Thoracic aorta (tissue), 2 donors: ENCODE measurements at places on chromosomes 1 and 21. TPM values are rescaled to one million over a fixed set of nuclear protein-coding genes. Genes with fewer than 3 reads are reported as not detected.

DNA sequence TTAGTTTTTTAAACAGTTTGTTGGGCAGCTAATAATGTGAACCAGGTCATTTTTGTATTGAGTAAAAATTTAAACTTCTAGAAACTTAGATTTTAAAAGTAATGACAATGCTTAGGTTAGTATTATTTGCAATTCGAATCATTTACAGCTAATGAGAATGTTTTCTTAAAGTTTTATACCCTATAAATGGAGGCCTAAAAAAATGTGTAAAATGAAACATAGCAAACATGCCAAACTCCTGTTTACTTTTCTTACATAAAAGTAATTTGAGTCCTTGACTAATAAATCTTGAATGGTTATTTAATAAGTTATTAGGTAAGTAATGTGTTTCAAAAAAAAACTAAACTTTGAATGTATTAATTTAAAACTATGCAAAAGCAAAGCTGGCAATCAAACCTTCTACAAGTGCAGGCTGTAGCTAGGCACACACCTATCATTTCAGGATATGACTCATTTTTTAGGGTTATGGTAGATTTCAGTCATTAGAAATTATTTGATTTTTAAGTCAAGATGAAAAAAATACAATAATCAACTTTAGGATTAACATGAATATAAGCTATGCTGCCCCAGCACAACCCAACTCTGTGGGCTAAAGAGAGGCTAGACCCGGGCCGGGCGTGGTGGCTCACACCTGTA, 41.5 kb downstream of the CLSTN1 start:
- no peaks in the 10 kb centered on the region for H3K4me1 ChIP-seq
- no peak overlapping the region for H3K4me3 ChIP-seq
- no peaks in the 10 kb centered on the region for H3K36me3 ChIP-seq
- DNase-seq, result no peak
- no peak overlapping the region for H3K27ac ChIP-seq

- no peak overlapping the region for H3K4me3 ChIP-seq
- no peaks in the 10 kb centered on the region for H3K4me1 ChIP-seq
- no peak overlapping the region for H3K27ac ChIP-seq
- no peaks in the 10 kb centered on the region for H3K27me3 ChIP-seq
- DNase-seq, result no peak
Observed at GRCh38 chr1:166691476-166691875, 147.8 kb upstream of the POGK start.

The CD1E gene
- total RNA-seq, result not detected

- no peaks in the 10 kb centered on the region for H3K4me1 ChIP-seq
- no peak for DNase-seq
- no peak overlapping the region for H3K27ac ChIP-seq
- no peak overlapping the region for H3K4me3 ChIP-seq
Observed at GRCh38 chr1:245688536-245689453, 534.0 kb downstream of the KIF26B start.

The C1orf53 gene
- not detected for total RNA-seq

The GJB5 gene
- not detected for total RNA-seq

The FLVCR1 gene
- 12.0 TPM for total RNA-seq

DNA sequence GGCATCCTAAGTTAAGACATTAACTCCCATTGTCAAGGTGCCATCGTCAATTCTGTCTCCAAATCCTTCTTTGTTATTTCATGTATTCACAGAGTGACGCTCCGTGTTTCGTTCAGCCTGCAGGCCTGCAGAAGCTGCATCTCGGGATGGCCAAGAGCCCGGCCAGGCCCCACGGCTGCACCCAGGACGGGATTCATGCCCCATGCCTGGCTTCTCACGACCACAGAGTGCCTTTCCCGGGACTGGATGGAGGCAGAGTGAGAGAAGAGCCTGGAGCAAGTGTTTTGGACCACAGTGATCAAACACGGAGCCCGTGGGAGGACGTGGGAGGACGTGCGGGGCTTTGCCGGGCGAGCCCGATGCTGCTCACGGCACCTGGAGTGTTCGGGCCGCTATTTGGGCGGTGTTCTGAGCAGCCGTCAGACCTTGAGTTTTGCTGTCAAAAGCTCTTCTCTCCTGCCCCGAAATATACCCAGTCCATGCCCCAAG, 56.8 kb downstream of the COL6A1 start:
- H3K4me3 ChIP-seq, result no peak overlapping the region
- no peaks in the 10 kb centered on the region for H3K4me1 ChIP-seq
- no peaks in the 10 kb centered on the region for H3K27me3 ChIP-seq

- no peaks in the 10 kb centered on the region for H3K36me3 ChIP-seq
- H3K4me1 ChIP-seq, result peaks cover 23% of the 10 kb centered on the region
- H3K4me3 ChIP-seq, result no peak overlapping the region
- no peak overlapping the region for H3K27ac ChIP-seq
Observed at GRCh38 chr1:68331117-68331865, 99.0 kb upstream of the WLS start.
